Stimulated activated CD4-positive, alpha-beta T cell treated with anti-CD3 and anti-CD28 coated beads, TNF-alpha, amount 100 ng/mL, for 1 hour (primary cell): ENCODE measurements at places on chromosomes 3 and 15.

- DNase-seq: no peak
These were observed 32.9 kb downstream of the PTPN23 start for GRCh38 chr3:47413751-47414150.

GRCh38 chr15:64412216-64412615, 24.6 kb downstream of the TRIP4 start:
- no peak for DNase-seq

- no peak for DNase-seq
These were observed 175.1 kb downstream of the NFKBIZ start for GRCh38 chr3:102024270-102024904.

DNA sequence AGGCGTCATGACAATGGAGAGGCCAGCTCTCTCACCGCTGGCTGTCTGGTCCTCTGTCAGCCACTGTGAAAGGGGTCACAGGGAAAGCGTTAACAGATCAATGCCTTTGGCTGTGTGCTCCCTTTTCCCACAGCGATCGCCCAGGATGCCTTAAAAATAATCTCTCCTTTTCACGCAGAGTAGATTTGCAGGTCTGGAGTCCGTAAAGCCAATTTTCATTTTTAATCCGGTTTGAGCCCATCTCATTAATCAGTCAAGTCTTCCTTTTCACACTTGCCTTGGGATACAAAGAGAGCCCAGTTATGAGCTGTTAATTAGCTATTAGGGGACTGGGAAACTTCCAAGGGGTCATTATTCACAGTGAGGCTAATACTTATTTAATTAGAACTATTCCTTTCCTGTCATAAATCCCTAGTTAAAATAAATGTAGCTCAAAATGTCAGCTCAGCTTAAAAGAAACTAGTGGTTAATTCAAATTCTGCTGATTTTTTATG, 104.3 kb upstream of the RASGRP1 start:
- no peak for DNase-seq

- no peak for DNase-seq
These were observed 252.4 kb upstream of the UBE2E1 start for GRCh38 chr3:23553353-23553752.

DNA sequence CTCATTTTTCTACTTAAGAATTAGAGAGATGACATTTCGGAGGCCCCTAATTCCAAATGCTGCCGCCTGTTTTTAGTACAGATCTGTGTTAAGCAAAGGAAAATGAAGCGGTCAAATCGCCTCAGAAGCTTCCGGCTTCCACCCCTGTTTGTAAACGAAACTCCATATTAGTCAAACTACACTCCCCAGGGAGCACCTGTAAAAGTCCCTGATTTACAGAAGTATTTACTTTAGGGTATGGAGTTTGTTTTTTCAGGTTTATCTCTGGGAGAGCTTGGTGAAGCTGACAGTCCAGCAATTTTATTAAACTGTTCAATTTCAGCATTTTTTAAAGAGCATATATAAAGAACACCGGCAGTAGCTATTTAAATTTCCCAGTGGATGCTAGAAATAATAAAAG, 319.8 kb downstream of the FHIT start:
- no peak for DNase-seq

DNA sequence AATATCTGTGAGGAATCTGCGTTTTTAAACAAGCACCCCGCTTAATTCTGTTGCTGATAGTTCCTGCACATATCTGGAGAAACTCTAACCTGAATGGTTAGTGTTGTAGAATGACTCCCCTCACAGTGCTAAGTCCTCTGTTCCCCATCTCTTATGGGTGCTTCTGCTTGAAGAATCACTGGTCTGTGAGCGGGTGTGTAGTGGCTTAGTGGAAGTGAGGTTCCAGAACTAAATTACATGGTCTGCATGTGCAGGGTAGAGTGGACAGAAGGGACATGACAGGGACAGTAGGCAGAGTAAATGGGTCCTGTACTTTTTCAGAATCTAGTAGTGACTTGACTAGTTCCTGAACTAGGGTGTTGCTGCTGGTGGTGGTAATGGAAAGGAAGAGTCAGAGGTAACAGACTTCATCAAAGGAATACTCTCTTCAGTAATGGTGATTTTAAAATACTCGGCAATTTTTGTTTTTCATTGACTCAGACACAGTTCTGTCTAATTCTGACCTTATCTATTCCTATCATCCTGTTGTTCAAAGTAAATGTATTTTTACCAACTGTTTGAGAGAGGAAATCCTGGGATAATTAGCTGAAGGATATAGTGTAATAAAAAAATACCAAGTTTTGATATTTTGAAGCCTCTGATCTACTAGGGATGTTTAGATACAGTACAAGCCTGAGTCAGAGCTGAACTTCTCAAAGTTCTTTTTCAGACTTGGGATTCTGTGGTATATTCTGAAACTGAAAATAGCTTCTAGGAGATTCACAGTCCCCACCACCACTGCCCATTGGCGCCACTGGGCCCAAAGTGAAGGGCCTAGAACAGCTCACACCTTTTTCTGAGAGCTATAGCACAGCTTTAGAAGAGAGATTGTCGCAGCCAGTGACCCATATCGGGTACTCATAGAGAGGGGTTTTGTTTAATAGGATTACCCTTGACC, 55.5 kb downstream of the FNDC3B start:
- DNase-seq: no peak

DNA sequence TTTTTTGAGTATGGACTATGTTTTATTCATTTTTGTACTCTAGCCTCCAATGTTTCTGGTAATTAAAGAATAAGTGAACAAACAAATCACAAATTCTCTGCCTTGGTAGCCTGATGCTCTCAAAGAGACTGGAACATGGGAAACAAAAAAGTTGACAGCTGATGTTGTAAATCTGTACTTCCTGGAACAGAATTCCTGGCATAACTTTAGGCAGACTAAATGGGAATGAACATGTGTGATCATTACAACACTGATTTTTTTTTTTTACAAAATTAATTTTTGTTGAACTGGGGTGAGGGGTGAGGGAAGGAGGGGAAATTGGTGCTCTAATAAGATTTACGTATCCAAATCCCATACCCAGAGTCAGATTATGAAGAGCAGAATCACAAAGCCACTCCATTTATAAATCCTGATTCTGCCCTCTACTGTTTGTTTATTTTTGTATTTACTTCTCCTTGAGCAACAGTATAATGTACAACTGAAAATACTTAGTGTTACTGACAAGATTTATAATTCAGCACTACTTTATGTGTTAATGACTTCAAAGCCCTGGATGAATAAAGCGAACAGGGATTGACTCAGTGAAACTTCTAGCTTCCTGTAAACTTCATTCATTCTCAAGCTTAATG, 165.0 kb downstream of the FRMD5 start:
- no peak for DNase-seq

DNA sequence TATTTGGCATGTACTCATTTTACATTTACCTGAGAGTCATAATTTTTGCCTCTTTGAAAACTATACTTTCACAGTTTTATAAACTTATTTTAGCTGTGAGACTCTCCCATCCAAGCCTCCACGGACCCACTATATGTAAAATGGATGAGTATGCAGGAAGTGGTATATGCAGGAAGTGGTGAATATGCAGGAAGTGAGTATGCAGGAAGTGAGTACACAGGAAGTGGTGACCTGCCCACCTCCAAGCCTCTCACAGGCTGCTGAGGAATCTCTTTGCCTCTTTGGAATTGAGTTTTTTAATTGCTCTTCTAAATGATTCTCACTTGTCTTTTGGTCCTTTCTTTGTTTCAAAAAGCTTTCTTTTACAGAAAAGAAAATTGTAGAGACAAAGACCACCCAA, 85.2 kb downstream of the KBTBD8 start:
- no peak for DNase-seq

DNA sequence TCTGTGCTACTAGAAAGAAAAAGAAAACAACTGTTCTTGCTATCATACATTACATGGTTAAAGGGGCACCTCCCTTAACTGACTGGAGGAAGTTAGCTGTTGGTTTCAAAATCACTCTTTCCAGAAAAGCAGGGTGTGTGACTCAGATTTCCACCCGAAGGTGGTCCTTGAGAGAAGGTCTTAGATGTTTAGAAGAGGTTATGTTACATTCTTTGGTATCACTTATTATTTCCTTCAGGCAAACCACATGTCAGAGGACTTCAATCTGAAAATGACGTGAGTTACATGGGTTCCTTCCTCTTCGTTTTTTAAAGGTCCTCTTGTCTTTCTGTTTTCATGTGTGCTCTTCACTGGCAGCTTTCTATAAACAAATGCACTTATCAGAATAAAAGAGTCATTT, 307.9 kb upstream of the CBLB start:
- no peak for DNase-seq

DNA sequence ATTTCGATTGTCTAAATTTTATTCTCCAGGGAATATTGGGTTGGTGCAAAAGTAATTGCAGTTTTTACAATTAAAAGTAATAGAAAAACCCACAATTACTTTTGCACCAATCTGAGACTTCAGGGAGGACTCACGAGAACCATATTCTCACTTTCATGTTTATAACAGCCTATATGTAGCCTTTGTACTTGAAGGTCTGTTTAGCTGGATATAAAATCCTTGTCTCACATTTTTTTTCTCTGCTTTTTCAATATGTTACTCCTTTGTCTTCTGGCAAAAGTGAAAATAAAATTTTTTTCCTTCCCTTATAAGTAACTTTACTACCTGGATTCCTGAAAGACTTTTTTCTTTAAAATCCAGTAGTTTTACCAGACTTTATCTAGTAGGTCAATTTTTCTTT, 9.2 kb downstream of the SIDT1 start:
- DNase-seq: no peak

DNA sequence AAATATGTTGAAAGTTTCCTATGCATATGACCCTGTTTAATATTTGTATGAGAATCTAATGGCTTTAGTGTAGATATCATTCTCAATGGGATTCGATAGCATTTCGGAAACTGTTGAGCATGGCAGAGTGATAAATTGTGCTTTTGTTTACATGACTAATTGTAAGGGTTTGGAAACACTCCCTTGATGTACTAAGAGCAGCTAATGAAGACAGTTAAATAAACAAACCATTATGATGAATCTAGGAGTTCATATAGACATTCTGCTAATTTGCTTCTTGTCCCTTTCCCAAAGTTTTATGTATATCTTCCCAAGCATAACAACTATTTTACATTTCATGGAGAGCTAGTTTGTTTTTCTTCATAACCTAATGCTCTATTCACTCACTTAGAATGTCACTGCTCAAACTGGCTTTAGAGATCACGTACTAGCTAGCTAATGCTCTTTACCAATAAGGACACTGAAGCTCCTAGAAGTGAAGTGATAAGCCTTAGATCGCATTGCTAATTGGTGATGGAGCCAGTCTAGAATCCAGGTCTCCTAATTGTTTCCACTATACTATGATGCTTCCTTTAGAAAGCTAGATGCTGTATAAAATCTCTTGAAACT, 140.8 kb downstream of the TP63 start:
- DNase-seq: no peak

GRCh38 chr3:106534206-106534605, 665.4 kb upstream of the CBLB start:
- DNase-seq: no peak
